ENCODE measurements at places on chromosomes 7 and 10.
A peak's percentile ranks its signal among the peaks of the same experiment; 100 is the strongest.

DNA sequence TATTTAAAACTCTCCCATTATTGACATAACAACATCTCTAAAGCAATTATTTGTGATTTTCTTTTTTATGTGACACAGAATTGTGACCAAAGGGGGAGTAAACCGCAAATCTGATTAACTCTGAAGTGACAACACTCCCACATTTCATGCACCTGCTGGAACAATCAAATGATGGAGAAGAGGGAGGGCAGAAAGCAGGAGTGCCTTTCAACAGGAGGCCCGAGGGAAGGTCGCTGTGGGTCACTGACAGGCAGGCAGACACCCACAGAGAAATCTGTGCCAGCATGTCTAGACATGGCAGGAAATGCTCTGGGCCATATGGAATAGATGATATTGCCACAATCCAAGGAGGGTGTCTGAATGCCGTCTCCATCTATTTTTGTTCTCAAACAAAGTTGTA lies 247.3 kb downstream of the DOCK4 start:
- peak; percentile 86 for DNase-seq

DNA sequence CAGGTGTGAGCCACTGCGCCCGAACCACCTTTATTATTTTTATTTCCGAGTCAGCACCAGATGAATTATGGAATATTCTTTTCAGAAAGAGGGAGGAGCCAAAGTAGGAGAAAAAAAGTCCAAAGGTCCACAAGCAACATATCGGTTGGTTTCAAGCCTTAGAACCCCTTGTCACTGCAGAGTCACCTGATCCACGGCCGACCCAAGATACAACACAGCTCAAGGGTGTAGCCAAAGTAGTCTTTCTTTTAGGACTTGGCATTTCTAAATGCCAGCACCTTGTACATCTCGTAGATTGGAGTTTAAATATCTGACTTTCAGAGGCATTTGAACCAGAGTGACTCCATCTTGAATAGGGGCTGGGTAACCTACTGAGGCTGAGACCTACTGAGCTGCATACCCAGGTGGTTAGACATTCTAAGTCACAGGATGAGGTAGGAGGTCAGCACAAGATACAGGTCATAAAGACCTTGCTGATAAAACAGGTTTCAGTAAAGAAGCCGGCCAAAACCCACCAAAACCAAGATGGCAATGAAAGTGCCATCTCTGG lies 113.9 kb upstream of the ANLN start:
- DNase-seq: no peak

DNA sequence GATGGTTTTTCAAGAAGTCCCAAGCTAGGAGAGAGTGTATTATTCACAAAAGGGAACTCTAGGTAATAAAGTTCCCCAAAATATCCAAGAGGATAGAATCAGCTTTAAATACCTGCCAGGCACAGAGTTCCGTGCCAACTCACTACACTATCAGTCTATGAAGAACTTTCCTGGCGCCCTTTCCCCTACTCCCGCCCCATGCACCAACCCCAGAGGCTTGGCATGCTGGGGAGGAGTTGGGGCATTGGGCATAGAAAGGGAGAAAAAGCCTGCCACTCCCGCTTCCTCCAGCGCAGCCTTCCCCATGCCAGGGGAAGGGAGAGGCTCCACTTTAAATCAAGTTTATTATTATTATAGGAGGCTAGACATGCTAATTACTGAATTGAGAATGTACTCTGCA lies 54.9 kb downstream of the ZNF800 start:
- DNase-seq: no peak

DNA sequence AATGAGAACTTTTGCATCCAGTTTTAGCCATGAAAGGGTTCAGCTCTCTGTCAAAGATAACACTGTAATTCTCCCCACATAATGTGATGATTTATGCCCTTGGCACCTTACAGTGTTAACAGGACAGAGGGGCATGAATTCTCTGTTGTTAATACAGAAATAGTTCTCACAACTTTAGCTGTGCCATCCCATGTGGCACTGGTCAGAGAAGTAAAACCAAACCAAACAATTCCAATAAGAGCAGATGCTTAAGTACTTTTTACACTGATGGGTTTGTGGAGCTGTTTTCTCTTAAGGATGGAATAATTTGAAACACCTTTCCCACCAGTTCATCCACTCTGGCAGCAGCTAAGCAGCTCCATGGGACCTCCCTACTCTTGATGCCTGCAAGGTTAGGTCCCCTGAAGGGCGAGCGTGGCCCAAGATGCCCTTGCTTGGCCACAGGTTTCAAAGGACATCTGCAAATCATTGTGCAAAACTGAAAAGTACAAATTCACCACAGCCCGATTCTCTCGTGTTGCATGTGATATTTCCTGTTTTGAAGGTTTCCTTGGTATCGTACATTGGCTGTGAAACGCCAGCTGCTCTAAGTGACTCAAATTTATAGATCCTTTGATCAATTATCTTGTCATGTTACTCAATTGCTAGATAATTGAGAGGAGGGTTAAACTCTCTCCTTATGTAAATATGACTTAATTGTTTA lies 82.5 kb upstream of the CREB5 start:
- DNase-seq: peak; percentile 84

- peak; percentile 21 for DNase-seq
Observed at GRCh38 chr7:38950309-38950708, 27.4 kb upstream of the POU6F2 start.

- DNase-seq: no peak
Observed at GRCh38 chr10:5598085-5598690, 68.2 kb downstream of the ASB13 start.

DNA sequence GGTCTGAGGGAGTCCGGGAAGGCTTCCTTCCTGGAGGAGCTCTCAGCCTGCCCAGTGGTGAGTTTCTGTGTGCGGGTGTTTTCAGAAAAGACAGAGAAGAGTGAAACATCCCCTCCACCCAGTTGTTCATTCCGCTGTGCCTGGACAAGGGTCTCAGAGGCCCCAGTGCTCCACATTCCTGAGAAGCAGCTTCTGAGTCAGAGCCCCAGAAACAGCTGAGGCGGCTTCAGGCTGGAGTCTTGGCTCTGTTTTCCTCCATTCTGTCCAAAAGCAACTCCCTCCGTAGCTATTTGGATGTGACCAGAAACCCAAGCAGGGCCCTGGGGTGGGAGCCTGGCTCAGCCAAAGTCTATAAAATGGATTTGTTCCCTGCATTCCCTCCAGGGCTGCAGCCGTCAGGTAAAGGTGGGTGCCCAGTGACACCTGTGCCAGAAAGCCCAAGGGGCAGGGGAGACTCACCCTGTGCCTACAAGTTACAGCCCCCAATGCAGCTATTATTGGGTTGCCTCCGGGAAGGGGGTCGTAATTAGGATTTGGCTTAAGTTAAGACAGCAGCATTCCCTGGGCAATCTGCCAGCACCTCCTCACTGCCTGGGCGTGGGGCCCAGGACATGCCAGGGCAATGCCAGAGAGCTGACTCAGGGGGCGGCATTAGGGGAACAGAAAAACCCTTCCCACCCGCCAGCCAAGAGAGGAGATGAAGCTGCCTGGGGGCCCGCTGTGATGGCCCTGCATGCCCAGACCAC lies 13.1 kb upstream of the CAMK2G start:
- no peak for DNase-seq

GRCh38 chr10:33265621-33266020 lies 68.8 kb downstream of the NRP1 start:
- DNase-seq: no peak

- DNase-seq: peak; percentile 35
Observed at GRCh38 chr7:157905651-157906461, 569.1 kb downstream of the DNAJB6 start.

DNA sequence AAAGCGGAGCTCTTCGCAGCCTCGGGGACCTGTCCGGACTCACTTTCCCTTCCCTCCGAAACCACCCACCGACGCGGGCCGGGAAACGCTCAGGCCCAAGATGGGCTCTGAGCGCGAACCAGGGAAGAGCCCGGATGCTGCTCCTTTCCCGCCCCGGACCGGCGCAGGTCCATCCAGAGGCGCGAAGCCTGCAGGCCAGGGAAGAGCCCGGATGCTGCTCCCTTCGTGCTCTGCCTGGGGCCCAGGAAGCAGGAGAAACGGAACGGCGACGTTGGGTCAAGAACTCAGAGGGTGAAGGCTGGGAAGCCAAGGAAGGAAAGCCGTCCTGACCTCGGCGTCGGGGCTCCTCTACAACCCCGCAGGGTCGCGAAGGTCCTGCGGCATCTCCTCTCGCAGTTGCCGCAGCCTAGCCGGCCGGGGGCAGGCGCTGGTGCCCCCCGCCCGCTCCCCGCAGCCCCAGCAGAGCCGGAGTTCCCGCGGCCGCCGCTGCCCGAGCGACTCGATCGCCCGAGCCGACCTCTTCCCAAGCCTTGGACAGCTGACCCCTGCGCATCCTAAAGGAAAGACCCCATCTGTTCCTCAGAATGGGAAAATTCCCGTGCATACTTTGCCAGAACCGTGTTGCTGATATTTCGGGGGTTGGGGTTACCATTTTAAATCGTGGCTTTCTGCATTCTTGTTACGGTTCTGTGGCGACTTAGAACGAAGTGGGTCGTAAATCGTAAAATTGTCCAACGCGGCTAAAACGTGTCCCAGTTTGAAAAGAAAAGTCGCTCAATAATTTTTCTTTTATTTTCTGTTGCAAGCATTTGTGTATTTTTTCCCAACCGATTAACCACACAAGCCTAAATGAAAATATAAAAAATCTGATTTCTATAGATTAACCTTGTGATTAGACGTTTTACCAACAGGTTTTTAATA lies 7.5 kb downstream of the HOXA1 start:
- DNase-seq: no peak

DNA sequence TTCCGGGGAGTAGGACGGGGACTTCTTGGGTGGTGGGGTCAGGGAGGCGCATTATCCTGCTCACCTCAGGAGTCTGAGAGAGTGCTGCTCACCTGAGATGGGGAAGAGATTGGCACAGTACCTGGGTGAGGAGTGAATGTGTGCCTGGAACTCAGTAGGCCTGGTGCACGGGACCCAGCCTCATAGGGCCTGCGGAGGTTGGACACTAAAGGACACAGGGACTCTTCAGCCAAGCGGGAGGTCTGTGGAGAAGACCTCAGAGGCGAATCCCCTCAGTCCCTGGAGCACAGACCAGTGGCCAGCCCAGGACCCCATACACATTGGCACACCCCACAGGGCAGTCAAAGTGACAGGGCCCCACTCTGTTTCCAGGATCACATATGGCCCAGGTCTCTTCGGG lies 73.2 kb downstream of the OAT start:
- DNase-seq: no peak
